CD4-positive, alpha-beta T cell treated with Interleukin-4 for 1 hour (primary cell): ENCODE measurements at places on chromosomes 16 and 17.

GRCh38 chr16:2810651-2811050 lies 6.4 kb upstream of the PRSS21 start:
- no peak for DNase-seq

- peak; percentile 46 for DNase-seq
Observed at GRCh38 chr17:44522883-44523671, 19.9 kb upstream of the GPATCH8 start.

- no peak for DNase-seq
Observed at GRCh38 chr17:81840826-81841778, 6.3 kb upstream of the PPP1R27 start.

DNA sequence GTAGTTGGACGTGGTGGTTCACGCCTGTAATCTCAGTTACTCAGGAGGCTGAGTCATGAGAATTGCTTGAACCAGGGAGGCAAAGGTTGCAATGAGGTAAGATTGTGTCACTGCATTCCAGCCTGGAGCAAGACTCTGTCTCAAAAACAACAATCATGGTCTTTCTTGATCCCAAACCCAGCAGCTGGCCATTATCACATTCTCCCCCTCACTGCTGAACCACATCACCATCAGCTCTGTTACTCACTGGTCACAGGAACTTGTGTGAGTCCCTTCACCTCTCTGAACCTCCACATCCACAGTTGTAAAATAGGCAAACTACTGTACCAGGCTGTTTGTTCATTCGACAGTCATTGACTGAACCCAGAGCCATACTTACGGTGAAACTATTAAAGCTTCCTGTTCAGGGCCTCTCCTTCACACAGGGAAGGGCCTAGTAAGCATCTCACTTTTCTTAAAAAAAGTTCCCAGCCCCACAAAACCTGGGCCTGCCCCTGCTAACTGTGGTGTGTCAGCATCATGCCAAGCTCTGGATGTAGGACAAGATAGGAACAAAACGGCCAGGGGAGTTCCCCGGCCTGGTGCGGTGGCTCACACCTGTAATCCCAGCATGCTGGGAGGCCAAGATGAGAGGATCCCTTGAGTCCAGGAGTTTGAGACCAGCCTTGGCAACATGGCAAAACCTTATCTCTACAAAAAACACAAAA lies 104.7 kb downstream of the COPRS start:
- DNase-seq, result no peak
